KBM-7 (cell line): ENCODE measurements at places on chromosomes 7 and 10.

DNA sequence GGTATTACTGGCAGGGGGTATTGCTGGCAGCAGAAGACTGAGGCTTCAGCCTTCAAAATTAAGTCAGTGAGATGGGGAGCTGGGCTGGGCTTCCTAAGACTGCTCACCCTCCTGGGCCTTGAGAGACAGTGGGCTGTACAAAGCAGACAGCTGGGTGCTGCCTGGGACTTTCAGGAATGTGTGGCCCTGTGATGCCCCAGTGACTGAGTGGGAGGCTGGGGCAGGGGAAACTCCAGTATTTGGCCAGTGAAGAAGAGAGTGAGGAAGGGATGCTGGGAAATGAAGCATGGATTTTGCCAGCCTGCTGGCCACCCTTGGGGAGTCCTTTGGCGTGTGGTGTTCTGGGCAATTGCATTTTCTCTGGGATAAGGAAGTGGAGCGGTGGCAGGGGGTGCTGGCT is 442 bp downstream of the ANKRD2 start:
- DNase-seq, result no peak

- DNase-seq, result no peak
Observed at GRCh38 chr7:16242920-16243319, 178.4 kb downstream of the CRPPA start.

GRCh38 chr10:63384675-63385074 is 81.1 kb downstream of the JMJD1C start:
- DNase-seq, result no peak

DNA sequence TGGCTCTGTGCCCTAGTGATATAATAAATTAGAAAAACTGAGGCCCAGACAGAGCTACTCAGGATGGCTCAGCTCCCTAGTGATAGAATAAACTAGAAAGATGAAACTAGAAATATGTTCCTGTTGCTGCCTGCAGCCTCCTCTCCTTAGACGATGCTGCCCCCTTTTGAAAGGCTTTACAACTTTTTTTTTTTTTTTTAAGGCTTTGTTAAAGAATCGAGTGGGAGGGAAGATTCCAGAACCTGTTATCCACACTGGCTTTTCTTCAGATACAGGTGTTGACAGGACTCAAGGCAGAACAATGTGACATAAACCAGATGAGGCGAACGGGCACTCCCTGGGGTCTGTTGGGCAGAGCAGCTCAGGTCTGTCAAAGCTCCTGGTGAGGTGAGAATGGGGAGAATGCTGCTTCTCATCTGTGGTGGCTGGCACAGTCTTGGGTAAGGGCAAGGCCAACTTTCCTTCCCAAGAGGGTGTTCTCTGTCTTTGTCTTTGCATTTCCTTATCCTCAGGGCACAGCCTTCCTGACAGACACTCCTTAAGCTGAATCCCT is 175.1 kb downstream of the COBL start:
- peak; percentile 43 for DNase-seq

GRCh38 chr10:12685261-12686058 is 316.1 kb downstream of the CCDC3 start:
- DNase-seq, result no peak
